ENCODE measurements at places on chromosomes 2 and 18.
A peak's percentile ranks its signal among the peaks of the same experiment; 100 is the strongest.

GRCh38 chr2:231926761-231927565 is 767 bp upstream of the NPPC start:
- peak; percentile 14 for DNase-seq

DNA sequence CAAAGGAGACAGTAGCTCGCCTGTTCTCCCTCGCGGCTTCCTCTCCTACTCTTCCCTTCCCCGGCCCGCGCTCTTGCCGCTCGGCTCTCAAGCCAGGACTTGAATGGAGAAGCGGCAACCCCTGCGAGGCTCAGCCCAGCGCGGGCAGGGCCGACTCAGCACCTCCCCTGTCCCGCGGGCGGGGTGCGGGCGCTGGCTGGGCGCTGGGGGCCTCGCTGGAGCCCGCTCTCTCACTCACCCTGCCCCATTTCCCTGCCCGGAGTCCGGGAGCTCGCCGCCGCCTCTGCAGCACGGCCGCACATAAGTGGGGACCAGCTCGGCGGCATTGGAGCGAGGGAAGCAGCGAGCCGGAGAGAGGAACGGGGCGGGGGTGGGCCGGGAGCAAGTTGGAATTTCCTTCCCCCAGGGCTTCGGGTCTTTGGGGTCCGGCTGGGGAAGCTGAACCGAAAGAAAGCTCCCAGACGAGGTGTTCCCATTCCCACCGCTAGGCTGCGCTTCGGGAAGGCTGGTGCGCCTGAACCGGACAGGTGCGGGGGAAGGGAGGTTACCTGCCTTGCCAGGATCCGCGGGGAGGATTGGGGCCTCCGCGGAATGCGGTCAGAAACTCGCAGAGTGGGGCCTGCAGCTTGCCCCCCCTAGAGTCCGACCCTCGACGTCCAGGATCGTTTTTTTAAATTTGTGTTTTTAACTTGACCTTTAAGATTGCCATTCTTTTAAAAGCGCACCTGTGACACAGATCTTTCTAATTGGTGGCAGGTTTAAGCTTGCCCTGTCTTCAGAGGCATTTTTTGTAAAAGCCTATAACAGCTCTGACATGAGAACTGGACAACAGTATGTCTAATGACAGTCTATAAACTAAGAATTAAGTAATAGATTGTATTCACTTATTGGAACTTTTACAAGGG is at the start of gene COBLL1:
COBLL1 (minus strand) TSS at position 105 of the 905 bp plus-strand sequence. CDS start 627 bp downstream, outside the sequence.
- peak; percentile 85 for DNase-seq

DNA sequence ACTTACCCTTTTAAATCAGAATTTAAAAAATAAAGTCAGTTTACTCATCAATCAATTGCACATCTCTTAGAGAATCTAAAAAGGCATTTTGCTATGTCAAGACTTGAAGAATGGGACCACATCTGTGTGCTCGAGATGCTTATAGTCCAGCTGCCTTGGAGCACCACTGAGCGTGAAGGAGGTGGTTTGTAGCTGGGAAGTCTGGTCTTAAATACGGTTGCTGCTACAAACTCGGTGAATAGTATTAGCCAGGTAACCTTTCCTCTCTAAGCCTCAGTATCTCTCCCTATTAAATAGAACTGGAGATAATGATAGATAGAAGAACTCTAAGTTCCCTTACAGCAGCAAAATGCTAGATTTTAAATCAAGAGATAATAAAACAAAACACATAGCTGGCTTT is 289.7 kb downstream of the TRIB2 start:
- no peak for DNase-seq

- no peak for DNase-seq
Observed at GRCh38 chr2:45776160-45776955, 124.9 kb downstream of the PRKCE start.

DNA sequence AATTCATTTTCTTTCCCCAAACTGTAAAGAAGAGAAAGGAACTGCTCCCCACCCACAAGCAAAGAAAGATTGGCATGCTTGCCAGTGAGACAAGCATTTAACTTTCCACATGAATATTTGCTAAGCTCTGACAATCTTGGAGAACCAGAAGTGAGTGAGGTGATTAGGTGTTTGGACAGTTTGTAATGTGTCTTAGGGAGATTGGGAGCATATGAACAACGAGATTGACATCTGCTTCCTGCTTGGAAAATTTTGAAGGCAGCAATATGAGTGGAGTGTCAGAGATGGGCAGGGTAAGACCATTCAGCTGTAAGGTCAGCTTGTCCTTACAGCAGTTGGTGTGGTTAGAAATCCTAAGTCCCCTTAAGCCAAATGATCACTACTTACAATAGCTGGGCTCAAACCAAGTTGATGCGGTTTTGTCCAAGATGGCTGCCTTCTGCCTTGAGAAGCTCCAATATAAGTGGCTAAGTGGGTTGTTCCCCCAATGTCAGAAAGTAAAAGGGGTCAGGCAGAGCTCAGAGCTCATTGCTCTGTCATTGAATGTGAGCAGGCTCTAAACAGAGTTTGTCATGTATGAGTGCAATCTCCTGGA is 36.0 kb upstream of the GALNT5 start:
- DNase-seq = no peak

GRCh38 chr18:55261253-55261652 is 302.0 kb upstream of the CCDC68 start:
- no peak for DNase-seq

GRCh38 chr2:235142601-235143000 is 190.8 kb downstream of the SH3BP4 start:
- DNase-seq = no peak

DNA sequence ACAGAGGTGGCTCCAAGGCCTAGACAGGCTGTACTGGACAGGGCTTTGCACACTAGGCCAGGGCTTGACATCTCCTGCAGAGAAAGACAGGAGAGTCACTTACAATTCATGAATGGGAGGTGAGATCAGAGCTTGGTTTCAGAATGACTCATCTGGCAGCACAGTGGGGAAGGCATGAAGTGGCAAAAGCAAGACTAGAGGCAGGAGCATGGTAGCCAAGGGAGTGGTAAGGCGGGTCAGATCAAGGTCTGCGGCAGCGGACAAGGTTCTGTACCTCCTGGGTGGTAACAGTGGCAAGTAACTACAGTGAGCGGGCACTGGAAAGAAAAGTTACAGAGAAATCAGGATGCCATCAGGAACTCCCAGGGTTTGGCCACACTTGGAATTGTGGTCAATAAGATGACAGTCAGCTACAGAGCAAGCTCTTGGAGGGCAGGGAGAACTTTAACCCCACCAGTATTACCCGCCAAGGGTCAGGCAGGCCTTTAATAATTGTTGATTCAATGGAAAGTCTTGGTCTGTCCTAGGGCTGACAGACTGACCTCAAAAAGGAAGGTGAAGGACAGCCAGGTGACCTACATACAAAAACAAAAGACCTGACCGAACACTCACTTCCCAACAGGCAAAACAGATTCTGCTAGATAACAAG is 5.7 kb downstream of the MCFD2 start:
- DNase-seq = peak; percentile 90

GRCh38 chr2:109711230-109712122 is 82.6 kb upstream of the RGPD5 start:
- DNase-seq = no peak

- peak; percentile 51 for DNase-seq
Observed at GRCh38 chr2:74130211-74130995, 17.3 kb downstream of the BOLA3 start.

DNA sequence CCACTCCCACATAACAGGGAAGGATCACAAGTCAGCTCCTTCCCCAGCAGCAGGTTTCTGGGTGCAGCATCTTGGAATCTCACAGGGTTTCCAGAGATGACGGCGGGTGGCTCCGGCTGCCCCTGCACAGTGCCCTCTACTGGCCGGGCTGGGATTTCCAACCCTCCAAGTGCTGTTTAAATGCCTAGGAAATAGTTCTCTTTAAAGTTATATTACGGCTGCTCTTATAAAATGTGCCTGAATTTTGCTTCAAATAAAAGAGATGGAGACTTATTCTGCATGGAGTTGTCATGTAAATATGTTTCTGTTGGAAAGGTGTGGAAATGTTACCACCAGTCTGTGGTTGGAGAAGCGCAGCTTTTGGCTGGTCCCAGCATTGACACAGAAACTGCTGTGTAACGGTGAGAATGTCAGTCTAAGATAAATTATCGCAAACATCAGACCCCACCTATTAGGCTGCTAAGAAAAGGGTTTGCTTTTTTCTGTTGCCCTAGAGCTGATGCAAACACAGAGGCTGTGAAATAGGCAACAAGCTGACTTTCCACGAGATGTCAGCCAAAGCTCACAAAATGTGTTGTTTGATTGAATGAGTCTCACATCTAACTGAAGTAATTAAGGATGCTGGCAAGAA is 3.3 kb upstream of the HJURP start:
- DNase-seq = peak; percentile 53

DNA sequence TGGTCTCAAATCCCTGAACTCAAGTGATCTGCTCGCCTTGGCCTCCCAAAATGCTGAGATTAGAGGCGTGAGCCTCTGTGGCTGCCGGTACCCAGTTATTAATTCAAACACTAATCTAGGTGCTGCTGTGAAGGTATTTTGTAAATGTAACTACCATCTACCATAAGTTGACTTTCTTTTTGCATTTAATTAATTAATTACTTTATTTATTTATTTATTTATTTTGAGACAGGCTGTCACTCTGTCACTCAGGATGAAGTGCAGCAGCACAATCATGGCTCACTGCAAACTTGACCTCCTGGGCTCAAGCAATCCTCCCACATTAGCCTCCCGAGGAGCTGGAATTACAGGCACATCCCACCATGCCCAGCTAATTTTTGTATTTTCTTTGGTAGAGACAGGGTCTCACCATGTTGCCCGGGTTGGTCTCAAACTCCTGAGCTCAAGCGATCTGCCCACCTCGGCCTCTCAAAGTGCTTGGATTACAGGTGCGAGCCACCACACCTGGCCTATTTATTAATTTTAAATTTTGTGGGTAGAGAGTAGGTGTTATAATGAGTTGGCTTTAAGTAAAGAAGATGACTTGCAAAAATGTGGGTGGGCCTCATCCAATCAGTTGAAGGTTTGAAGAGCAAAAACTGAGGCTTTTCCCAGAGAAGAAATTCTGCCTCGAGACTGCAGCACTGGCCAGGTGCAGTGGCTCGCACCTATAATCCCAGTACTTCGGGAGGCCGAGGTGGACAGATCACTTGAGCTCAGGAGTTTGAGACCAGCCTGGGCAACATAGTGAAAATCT is 17.3 kb upstream of the NMUR1 start:
- no peak for DNase-seq

DNA sequence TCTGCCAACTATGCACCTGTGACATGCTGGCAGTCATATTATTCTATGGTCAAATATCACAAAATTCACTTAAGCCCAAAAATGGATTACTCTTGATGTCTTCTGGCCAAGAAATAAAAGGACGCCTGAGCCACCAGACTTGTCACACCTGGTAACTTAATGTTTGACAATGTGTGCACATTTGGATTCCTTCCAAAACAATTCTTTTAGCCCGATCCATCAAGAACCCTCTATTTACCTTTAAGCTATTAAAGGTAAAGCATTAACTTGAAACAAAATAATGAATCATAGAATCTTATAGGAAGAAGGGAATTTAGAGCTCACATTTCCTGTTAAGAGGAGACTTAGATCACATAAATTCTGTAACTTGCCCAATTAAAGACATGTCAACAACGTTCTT is 46.5 kb upstream of the NFU1 start:
- DNase-seq = peak; percentile 64

DNA sequence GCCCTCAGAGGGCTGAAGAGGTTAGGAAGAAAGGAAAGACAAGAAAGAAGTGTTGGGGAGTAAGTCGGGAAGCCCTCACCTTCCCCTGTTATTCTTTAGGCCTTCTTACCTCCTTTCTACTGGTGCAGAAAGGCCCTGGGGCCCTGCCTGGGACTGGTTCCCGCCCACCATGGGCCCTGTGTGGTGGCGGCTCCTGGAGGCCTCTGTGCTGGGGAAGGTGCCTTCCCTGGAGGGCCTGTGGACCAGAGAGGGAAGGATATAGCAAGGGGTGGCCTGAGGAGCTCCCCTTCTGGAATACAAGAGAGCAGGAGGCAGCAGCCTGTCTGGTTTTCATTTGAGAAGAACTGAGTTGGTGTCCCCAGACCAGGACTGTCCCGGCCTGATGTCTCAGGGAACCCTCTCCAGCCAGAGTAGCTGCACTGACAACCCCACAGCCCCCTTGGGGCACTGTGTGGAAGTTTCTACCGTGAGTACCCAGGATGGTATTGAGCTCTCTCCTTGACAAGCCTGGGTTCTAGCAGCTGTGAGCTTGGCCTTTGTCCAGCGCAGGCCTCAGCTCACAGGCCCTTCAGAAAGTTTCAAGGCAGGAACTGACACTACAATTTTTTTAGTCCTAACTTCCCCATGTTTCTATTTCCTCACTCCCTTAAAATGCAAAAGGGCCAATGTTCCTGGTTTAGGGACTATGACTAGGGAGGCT is 47.1 kb downstream of the EFR3B start:
- no peak for DNase-seq

GRCh38 chr18:5961097-5961827 is 65.9 kb upstream of the TMEM200C start:
- no peak for DNase-seq

GRCh38 chr2:11674983-11675382 is 5.0 kb upstream of the NTSR2 start:
- DNase-seq = no peak

- DNase-seq = no peak
Observed at GRCh38 chr2:172065111-172065510, 20.2 kb upstream of the DLX1 start.

- DNase-seq = peak; percentile 64
Observed at GRCh38 chr2:186590759-186591505, 1.1 kb downstream of the ITGAV start.

GRCh38 chr2:189178726-189179569 is 613 bp downstream of the COL5A2 start:
- no peak for DNase-seq

GRCh38 chr2:127134833-127135830 is 28.2 kb upstream of the BIN1 start:
- DNase-seq = no peak

DNA sequence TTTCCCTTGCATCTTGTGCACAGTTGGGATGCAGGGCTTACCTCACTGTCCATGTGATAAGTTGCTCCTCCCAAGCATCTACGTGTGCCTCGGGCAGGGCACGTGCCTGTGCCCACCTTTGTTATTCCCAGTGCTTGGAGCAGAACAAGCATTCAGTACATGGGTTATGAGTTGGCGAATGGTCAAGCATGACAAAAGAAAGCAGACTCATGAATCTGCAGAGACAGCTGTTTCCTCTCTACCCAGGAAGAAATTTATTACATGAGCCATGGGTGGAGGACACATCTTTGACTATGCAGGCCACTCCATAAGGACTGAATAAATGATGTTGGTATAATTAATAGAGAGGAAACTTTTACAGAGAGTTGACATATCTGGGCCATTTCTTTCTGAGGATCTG is 127.8 kb downstream of the TPGS2 start:
- DNase-seq = no peak

Measured in PC-3 (cell line).